ENCODE measurements at places on chromosomes 4 and X.

- DNase-seq, result no peak
Observed at GRCh38 chr4:1079711-1080265, 33.6 kb downstream of the RNF212 start.

DNA sequence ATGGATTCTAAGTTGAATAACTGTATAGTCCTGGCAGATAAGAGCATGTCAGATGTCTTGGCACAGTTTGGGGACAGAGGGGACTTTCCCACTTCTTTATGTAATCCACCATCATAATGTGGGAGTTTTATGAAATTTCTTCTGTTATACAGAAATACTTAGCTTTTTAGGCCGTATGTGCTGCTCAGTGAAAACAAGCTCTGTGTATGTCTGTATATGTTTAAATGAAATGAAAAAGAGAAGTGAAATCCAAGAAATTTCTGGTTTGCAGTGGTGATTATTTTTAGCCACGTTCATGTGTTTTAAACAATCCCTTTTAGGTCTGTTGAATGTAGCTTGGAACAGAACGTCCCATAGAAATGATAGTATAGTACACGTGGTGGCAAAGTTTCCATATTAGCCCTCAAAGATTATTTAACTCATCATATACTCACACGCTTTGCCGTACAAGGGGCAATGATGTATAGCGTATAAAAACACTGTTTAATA, 41.0 kb downstream of the GAB1 start:
- no peak for DNase-seq

- DNase-seq, result no peak
Observed at GRCh38 chrX:31237189-31237588, 165.3 kb upstream of the FTHL17 start.

GRCh38 chrX:86133761-86134160, 14.5 kb upstream of the DACH2 start:
- DNase-seq, result no peak

DNA sequence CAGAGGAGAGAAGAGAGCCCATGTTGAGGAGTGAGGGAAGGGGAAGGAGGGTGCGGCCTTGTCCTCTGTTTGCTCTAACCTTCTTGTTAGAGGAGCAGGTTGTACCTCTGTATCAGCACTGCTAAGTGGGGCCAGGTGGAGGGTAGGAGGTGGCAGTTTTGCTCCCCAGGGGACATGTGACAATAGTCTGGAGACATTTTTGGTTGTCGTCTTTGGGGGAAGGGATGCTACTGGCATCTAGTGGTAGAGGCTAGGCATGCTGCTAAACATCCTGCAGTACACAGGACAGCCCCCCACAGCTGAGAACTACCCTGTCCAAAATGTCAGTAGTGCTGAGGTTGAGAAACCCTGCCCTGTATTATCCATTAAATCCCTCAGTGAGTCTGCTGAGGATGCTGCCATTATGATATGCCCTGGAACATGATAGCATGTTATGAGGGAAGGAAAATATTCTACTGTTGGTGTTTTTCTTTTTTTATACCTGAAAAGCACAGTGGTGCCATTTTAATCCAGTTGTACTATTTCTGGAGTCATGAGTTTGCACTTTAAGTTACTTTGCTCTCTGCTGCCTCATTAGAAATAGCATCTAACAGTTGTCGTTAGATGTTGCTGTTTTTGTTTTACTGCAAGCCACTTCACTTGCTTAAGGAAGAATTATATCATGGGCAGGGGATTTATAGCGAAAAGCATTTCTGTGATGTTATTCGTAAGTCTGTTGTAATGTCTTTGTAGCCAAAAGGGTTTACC, 90.6 kb downstream of the LRP2BP start:
- no peak for DNase-seq

GRCh38 chr4:7425591-7426468, 8.9 kb downstream of the PSAPL1 start:
- no peak for DNase-seq

DNA sequence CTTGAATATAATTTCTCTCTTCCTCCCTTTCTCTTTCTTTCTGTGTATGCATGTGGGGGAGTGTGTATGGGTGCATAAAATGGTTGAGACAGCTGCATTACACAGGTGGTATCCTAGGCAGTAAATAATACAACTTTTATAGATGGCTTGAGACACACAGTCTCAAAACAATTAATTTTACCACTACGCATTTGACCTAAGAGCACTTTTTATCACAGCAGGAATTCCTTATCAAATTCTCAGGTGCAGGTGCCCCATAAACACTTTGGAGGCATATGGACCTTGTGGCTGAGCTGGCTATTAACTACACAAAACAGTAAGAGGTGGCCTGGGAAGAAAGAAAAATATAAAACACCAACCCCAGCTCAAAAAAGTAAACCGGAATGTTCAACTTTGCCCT, 91.3 kb downstream of the RASGEF1B start:
- DNase-seq, result no peak

- DNase-seq, result no peak
Observed at GRCh38 chr4:10416441-10416840, 40.8 kb downstream of the ZNF518B start.

- no peak for DNase-seq
Observed at GRCh38 chr4:158333820-158334219, 123.5 kb downstream of the TMEM144 start.

DNA sequence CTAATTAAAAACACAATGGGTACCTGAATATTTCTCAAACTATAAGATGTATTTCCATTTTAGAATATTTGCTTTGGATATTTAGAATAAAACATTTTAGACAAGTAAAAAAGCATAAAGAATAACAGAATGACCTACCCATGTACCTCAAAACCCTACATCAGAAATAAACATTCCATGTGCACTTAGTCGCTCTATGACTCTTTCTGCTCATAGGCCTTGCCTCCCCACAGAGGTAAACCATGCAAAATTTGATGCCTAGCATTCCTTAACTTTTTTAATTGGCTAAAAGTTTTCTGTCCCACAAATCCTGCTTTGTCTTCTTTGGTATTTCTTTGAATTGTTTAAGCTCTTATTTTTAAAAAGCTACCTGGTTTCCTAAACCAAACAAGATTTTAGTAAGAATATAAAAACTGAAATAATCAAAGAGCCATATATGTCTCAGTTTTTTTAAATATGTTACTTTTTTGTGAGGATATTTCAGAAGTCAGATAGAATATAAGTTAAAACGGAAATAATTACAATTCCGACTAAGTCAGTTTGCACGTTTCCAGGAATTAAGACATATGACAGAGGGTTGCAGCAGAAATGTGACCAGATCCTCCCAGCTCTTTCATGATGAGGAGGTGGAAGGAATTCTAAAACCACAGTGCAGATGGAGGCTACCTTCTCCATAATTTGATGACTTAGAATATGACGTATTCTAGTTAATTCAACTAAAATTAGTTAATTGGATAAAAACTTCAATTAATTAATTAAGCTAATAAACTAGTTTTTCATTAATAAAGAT, 102.5 kb downstream of the FIP1L1 start:
- no peak for DNase-seq

DNA sequence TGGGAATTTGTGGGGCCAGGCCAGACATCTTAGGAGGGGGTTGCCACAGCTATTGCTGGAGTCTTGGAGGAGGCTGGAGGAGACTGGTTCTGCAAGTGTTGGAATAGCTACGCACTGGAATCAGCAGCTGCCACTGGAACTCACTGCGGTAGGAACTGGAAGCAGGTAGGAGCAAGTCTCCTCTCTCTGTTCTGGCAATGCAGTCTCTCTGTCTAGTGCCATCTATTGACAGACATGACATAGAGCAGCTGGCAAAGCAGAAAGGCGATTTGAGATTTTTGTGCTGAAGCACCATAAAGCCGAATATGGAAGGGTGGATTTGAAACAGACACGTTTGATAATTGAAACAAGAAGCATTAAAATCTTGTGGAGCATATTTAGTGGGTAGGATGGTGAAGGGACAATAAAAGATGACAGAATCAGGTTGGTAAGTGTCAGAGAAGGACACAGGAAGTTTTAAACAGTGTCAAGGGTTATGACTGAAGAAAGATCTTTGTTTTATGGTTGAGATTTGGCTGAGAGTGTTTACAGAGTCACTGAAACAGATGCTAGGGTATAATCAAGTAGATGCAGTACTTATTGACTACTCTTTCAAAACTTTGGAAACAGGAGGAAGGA, 23.5 kb upstream of the SYNPO2 start:
- DNase-seq, result no peak

- DNase-seq, result no peak
Observed at GRCh38 chrX:63686878-63687714, 97.9 kb downstream of the ARHGEF9 start.

DNA sequence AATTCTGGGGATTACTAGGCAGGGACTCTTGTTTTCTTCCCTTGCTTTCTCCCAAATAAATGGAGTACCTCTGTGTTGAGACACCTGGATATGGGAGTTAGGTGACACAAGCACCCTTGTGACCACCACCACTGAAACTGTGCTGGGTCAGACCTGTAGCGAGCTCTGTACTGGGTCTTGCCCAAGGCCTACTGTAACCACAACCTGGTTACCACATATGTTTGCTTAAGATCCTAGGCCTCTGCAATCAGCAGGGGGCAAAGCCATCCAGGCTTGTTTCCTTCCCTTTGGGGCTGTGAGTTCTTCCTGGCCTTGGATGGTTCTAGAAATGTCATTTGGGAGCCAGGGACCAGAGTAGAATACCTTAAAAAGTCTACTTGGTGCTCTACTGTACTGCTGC, 49.4 kb downstream of the LPAR4 start:
- no peak for DNase-seq

GRCh38 chrX:57929373-57929772, 19.1 kb upstream of the ZXDA start:
- DNase-seq, result no peak

DNA sequence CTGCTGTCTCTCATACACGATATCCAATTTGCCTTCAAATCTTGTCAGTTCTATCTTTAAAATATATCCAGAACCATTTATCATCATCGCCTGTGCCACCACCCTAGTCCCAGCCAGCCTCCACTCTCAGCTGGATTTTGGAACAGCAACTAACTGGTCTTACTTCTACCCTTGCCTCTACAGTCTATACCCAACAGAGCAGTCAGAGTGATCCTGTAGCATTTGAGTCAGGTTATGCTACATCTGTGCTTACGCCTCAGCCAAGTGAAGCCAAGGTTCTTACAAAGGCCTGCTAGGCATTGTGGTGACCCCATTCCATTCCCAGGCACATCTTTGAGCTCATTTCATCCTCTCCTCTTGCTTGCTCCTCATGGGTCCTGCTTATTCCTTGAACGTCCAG, 95.7 kb upstream of the ACSL1 start:
- DNase-seq, result no peak

DNA sequence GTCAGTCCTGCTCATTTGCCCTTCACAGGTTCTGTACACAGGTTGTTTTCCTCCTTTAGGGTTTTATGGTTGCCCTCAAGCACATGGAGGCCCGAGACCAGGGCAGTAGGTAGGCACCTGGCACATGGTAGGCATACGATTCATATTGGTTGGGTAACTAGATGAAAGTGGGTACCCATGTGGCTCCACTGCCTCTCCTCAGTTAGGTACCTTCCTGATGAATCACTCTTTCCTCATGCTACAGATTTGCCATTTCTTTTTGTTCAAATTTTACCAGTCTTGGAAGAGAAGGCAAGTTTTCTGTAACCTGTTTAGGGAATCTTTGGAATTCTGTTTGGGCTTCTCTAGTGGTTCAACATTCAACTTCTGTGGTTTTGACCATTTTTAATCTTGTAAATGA, 121.3 kb downstream of the FHIP1A start:
- DNase-seq, result no peak

- DNase-seq, result no peak
Observed at GRCh38 chr4:39712819-39713607, 15.1 kb downstream of the UBE2K start.

- no peak for DNase-seq
Observed at GRCh38 chr4:184699941-184700340, 34.0 kb downstream of the CENPU start.

DNA sequence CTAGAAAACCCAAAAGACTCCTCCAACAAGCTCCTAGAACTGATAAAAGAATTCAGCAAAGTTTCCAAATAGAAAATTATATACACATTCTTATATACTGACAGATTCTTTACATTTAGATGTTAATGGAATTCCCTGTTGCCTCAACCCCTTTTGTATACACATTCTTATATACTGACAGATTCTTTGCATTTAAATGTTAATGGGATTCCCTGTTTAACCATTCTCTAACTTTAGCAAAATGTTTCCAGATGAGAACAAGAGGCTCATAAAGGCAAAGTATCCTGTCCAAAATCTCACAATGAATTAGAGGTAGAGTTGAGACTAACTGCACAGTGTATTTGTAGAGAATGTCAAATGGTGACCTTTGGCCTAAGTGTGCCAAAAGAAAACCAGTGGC, 23.1 kb upstream of the AR start:
- DNase-seq, result no peak

DNA sequence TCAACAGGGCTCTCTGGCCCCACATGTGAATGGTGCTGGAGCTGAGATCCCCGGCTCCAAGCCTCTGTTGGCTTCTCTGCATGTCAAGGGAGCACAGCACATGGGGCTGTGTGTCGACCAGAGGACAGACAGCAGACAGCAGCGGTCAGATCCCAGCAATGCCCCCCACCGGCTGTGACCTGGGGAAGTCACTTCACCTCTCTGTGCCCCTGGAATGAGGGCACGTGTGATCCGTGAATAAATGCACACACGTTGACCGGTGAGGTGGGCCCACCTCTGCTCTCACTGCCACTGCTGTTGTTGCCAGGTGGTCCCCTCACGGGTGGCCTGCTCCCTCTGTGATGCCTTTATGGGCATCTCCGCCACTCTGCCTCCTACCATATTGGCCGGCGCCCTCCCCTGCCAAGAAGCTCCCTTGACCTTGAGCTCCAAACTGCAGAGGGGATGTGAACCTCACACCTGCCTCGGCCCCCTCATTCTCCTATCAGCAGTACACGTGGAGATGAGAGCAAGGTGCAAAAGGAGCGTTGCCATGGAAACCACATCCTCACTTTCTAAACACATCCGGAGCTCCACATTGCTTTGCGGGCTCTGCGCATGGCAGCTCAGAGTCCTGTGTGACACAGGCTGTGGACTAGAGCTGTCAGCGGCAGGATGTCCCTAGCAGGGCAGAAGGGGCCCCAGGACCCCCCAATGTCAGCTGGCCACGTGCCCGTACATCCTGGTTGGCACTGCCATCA, 75.4 kb downstream of the ABLIM2 start:
- no peak for DNase-seq

- no peak for DNase-seq
Observed at GRCh38 chrX:56785442-56785841, 56.4 kb downstream of the NBDY start.

DNA sequence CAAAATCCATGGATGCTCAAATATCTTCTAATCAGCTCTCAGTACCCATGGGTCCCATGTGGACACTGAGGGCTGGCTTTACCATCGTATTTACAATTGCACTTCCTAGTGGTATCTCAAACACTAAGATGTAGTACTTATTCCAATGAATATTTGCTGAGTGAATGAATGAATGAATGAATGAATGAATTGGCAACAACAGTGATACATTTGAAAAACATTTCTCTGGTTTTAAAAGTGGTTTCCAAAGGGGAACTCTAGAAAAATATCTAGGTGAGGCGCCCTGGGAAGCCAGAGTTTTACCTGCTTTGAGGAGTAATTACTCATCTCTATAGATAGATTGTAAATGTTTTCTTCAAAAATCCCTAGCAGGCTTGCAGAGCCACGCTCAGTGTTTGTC, 76.6 kb downstream of the CYTL1 start:
- no peak for DNase-seq
